Stimulated activated CD8-positive, alpha-beta memory T cell treated with anti-CD3 and anti-CD28 coated beads, Interleukin-15, amount 100 ng/mL, for 24 hours (primary cell): ENCODE measurements at places on chromosomes 1 and 21.

GRCh38 chr1:35564884-35565741 lies 7.5 kb downstream of the NCDN start:
- no peak for DNase-seq

DNA sequence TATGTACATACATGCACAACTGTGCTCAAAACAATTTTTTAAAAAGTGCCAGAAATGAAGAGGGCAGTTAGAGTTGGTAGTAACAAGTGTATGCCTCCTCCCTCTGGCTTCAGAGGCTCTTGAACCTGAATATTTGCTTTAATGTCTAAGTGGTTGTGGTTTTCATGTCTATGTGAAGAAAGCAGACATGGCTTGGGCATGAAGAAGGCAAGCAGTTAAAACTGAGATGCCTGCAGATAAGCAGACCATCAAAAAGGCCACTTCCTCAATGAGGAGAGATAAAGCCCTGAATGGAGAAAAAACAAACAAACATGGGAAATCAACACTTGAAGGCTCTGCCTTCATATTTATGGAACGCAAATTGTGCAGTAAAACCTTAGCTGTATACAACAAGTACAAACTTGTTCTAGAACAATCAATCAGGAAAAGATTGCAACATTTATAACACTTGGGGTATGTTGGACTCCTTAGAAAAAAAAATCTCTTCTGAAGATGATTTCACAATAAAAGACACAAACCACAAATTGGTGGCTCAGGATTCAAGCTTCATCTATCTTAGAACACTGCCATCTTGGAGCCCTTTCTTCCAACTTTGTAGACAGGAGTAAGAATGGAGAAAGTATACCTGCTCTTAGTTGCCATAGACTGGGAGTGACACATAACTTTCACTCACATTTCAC lies 52.7 kb upstream of the PLA2G4A start:
- no peak for DNase-seq

DNA sequence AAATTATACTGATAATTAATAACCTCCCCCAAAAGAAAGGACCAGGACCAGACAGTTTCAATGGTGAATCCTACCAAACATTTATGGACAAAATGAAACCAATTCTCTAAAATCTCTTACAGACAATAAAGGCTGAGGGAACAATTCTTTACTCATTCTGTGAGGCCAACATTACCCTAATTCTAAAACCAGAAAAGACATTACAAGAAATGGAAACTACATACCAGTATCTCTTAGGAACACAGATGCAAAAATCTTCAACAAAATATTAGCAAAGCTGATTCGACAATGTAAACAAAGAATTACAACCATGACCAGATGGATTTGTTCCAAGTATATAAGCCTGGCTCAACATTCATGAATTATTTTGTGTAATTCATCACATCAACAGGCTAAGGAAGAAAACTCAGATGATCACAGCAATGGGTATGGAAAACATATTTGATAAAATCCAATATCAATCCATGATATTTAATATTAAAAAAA lies 8.6 kb downstream of the TMED5 start:
- no peak for DNase-seq

GRCh38 chr1:91884459-91885212 lies 1.3 kb downstream of the TGFBR3 start:
- DNase-seq: no peak

DNA sequence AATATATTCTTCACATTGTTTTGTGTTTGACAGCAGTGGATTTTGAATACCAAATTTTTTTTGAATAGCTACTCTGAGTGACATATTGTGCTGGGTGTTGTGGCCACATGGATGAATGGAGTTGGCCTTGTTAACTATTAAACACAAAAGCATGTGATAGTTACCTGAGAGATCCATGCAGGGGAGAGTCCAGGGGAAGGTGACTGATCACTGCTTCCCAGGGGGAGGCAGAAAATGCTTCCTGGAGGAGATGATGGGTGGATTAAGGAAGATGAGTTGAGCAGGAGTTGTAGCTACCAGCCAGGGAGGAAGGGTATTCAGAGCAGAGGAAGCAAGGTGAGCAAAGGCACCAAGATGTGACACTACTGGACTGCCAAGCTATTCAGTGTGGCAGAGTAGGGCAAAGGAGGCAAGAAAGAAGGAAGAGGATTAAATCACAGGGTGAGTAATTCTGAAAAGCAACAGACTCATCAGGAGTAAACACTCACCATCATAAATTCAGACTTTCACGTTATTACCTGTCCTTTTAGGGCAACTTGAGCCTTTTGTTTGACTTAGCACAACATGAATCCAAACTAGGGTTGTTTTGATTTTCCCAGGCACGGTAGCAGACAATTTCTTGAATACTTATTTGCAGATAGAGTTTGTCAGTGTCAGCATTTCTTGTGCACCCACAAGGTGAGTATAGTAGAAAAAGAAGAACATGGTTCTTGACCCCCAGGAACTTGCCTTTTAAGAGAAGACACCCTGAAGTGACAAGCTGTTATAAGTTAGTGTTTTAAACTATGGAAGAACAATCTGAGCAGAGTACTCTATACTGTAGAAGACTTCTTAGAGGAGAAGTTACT lies 4.2 kb downstream of the CD46 start:
- DNase-seq: no peak

GRCh38 chr1:40651138-40651857 lies 14.2 kb downstream of the RIMS3 start:
- DNase-seq: no peak

DNA sequence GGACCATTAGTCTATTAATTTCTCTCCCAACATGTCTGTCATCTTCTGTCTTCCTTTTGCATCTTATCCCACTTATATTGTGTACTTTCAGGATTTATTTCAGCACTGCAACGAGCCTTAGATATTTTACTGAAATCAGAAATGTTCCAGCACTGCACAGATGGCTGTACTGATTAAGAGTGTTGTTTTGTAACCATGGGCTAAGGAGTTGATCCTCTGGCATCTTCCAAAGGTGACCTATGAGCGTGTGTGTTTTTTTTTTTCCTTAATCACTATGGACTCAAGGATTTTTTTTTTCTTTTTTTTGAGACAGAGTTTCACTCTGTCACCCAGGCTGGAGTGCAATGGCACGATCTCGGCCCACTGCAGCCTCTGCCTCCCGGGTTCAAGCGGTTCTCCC lies 7.1 kb upstream of the DDX59 start:
- no peak for DNase-seq

DNA sequence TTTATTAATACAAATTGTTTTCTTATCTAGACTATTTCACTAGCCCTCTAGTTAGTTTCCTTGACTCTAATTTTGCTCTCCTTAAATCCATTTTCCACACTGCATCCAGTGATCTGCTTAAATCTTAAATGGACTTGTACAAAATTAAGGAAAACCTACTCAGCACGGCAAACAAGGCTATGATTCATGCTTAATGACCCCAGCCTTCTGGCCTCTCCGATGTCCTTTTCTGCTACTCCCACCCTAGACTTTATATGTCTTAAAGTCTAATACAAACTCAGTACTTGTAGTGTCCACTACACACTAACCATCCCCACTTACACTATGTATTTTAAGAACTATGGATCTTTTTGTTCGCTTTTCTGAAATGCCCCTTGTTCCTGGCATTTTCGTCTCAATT lies 2.2 kb downstream of the TMED5 start:
- DNase-seq: no peak

- no peak for DNase-seq
Observed at GRCh38 chr21:26007951-26008498, 162.5 kb downstream of the APP start.

GRCh38 chr1:66542811-66543767 lies 9.1 kb downstream of the SGIP1 start:
- no peak for DNase-seq

- DNase-seq: no peak
Observed at GRCh38 chr1:15573477-15573876, 11.4 kb downstream of the AGMAT start.

DNA sequence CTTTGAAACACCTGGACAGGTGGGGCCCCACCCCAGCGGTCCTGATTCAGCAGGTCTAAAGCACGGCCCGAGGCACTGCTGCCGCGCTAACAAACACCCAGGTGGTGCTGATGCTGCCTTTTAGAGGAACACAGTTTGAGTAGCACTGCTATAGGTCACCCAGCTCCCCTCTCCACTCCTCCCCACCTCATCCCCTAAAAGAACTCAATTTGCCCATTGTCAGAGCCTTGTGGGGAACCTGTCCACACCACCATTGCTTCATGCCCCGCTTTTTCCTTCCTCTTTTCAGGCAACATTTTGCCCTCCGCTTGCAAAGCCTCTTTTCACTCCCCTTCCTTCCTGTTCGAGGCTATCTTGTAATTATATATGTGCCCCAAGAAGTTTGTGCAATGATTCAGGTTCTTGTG lies 26.2 kb upstream of the PADI4 start:
- no peak for DNase-seq

- DNase-seq: no peak
Observed at GRCh38 chr1:116529681-116530080, 41.1 kb downstream of the CD58 start.

GRCh38 chr1:24828887-24829192 lies 83.6 kb downstream of the CLIC4 start:
- DNase-seq: no peak

GRCh38 chr21:28705616-28706015 lies 287.1 kb downstream of the LTN1 start:
- no peak for DNase-seq

- DNase-seq: no peak
Observed at GRCh38 chr1:243903895-243904294, 53.9 kb upstream of the AKT3 start.

GRCh38 chr1:211318576-211319280 lies 7.9 kb upstream of the TRAF5 start:
- DNase-seq: no peak

GRCh38 chr1:30375156-30375555 lies 348.2 kb downstream of the MATN1 start:
- DNase-seq: no peak

DNA sequence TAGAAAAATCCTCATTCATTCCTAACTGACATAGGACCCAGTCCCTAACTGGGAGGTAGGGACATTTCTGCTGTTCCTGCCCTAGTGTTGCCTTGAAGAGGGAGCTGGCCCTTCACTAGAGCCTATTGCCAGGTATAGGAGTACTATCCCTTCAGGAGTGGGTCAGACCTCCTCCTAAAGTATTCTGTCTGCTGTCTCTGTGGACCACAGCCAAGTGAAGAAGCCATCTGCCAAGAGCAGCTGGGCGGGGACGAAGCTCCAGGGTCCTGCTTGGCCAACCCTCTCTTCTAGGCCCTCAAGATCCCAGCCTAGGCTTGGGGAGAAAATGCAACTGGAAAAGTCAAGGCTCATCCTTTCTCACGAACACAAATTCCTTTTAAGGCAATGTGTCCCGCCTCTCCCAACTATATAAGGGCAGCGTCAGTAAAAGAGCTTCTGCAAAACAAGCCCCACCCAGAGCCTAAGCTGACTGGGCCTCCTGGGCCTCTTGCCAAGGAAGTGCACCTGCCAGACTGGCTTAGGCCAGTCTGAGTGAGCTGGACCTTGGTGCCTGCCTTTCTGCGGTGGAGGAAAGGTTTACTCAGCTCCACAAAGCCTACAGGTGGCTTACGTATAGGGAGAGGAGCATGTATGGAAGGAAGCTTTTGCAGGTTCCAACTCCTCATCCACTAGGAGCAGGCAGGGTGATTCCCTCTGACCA lies 638 bp upstream of the TUFT1 start:
- no peak for DNase-seq

DNA sequence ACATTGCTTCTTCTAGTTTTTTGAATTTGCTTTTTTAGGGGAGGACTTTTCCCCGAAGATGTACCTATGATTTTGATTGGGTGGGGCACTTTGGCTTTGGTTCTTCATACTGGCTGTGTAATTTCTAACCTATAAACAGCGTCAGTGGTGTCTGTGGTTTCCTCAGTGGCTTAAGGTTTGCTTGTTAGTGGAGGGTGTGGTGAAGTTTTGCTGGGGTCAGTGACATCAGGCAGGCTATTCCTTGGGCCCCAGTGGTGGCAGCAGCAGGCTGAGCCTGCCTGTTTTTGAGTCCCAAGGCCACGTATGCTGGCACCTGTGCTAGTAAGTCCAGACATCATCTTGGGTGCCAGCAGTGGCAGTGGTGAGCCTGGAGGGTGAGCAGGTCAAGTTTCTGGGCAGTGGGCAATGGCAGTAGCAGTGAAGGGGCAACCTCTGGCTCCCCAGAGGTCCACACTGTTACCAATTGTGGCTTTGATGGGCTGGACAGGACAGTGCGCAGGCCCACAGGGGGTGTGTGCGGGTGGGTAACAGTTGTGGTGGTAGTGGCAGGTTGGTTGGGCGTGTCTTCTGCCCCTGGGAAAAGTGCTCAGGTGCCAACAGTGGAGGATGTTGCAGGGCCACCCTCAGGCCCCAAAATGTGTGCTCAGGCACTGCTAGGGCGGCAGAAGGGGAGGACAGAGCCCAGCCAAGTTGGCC lies 54.9 kb upstream of the B3GALT2 start:
- no peak for DNase-seq

DNA sequence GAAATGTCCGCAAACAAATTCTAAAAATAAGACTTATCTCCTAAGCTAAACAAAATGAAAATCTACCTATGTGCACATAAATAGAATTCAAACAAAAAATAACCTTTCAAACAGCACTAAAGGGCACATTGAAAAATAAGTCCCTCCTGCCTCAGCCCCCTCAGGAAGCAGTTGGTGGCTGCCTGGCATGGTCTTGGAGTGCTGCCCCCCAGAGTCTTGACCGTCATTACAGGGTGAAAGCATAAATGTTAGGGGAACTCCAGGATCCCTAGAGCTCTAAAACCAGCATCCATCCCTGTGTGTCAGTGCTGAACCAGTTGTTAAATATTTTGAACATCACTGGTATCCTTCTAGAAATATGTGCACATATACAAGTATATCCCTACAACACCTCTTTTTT lies 6.5 kb upstream of the NPL start:
- no peak for DNase-seq

GRCh38 chr1:164780863-164781262 lies 221.9 kb downstream of the PBX1 start:
- DNase-seq: no peak

DNA sequence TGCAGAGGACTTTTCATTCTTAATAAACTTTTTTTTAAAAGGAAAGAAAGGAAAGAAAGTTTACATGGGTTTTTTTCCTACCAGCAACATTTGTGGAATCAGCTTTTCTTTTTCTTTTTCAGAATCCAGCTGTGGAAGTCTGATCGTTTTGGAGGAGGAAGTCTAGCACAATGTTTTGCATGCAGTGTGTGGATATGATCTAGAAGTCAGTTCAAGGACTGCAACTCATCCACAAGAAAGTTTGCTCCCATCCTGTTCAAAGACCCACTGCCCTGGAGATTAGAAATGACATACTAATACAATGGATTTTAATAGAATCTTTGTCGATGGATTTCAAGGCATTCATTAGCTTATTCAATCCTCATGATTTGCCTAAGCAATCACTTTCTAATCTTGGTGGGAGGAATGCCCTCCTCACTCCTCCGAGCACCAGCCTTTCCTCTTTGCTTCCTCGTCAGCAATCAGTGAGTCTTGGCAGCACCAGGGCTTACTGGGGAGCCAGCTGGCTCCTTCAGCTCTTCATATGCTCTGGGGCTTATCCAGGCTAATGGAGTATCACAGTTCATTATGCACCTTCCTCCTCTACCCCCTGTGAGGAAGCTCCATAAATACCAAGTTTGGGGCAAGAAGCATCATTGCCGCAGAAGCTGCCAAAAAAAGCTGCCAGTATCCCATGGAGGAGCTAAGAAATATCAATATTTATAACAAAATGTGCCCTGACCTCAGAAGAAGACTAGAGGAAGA lies 392.3 kb upstream of the PKN2 start:
- no peak for DNase-seq
